Thoracic aorta endothelial cell (primary cell): ENCODE measurements at places on chromosomes 16 and 17. TPM values are rescaled to one million over a fixed set of nuclear protein-coding genes. Genes with fewer than 3 reads are reported as not detected.

EME1 gene
- total RNA-seq, result 4.7 and 8.5 TPM in 2 replicates

TMEM114 gene
- not detected in 2 replicates for total RNA-seq

SPATA22 gene
- 0.40 and 0.65 TPM in 2 replicates for total RNA-seq

IL17C gene
- total RNA-seq, result not detected in 2 replicates

HEATR9 gene
- total RNA-seq, result not detected in 2 replicates

GJC1 gene
- total RNA-seq, result 10.2 and 15.7 TPM in 2 replicates
